ENCODE measurements at places on chromosomes 4 and X.

GRCh38 chr4:187390646-187391045 is 604.9 kb upstream of the ZFP42 start:
- no peak for DNase-seq

DNA sequence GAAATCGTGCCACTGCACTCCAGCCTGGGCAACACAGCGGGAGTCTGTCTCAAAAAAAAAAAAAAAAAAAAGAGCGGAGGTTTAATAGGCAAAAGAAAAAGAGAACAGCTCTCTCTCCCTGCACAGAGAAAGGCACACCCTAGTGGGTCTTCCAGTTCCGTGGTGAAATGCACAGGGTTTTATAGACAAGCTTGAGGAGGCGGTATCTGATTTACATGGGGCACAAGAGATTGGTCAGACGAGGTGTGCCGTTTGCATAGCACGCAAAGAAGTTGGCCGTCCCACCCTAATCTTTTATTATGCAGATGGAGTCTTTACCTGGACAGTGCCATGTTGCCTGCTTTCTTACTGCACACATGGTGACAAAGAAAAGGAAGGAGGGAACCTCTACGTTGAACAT is 33.5 kb upstream of the REST start:
- DNase-seq, result no peak

DNA sequence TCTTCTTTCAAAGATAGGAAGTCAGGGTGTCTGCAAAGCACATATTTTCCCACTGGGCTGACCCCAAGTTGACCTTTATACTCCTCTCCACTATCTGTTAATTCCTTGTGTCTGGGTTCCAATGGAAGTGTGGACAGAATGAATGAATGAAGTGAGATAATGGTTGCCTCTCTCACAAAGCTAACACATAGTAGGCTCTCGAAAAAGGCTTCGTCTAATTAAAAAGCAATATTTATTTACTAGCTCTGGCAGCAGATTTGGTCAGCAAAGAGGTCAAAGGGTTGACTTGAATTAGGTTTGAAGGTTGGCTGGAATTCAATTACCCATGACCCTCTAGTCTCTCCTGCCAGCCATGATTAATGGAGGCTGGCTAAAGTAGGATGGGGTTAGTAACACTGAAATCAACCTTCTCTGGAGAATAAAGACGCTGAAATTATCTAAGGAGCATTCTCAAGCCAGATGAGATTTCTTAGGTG is 280.3 kb upstream of the KLF3 start:
- no peak for DNase-seq

GRCh38 chrX:32966821-32967355 is 244.5 kb downstream of the DMD start:
- no peak for DNase-seq

GRCh38 chrX:13649838-13650237 is 3.1 kb upstream of the TCEANC start:
- no peak for DNase-seq

DNA sequence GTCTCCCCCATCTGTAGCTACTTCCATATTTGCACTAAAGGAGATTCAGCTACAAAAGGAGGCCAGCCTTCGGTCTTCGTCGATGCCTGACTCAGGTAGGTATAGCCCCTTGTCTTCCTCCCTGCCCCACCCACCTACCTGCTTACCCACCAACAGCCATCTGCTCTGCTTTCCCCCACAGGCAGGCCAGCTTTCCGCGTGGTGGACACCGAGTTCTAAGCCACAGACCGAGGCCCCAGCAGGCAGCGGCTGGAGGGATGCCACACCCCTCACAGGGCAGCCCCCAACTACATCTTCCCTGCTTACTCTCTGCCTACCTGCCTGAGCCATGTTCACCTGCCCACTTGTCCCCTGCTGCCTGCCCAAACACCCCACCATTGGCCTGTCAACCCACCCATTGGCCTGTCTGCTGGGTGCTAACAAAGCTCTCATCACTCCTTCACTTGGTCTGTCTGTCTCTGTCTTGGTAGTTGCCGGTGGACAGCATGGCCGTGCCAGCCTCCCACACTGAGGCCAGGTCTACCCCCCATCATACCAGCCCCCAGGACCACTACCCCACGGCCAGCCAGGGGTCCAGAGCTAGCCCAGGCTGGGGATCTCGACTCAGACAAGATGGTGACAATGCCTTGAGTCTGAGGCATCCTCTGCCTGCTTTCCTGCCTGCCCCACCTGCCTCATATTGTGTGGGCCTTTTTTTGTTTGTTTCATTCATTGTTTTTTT is 4.1 kb upstream of the USP11 start:
- peak; percentile 20 for DNase-seq

DNA sequence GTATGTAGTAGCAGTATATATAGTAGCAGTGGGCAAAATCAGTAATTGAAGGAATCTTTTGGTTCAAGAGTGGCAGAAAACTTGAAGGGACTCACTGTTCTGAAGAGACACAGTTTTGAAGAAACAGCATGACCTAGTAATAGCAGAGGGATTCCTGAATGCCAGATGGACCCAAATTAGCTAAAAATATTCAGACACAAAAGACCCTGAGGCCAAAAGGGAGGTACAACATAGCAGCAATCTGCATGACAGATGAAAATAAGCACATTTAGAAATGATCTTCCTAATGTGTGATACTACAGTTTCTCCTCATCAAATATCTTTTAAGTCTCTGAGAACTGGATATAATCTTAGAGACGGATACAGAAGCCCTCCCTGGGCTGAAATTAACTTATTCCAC is 536.6 kb downstream of the PPARGC1A start:
- no peak for DNase-seq

- no peak for DNase-seq
Measured at GRCh38 chr4:17597517-17597916, 16.9 kb upstream of the MED28 start.

DNA sequence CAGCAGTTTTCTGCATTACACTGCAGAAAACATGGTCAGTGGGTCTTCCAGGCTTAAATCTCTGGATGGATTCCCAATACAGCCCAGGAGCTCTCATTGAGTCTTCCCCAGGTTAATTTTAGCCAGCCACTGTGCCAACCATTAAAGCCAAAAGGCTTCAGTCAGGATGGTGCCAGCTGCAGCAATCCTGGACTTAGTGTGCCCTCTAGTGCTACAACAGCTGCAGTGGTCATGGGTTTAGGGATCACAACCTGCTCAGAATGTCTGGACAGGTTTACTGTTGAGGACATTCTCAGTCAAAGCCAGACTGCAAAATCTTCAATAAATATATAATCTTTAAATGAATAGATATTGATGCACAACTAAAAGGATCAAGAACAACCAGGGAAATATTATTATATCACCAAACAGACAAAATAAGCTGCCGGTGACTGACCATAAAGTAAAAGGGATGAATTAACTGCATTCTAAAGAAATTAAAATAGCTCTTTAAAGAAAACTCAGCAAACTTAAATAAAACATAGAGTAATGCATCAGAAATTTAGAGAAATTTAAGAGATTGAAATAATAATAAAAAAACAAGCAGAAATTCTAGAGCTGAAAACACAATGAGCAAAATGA is 639.9 kb downstream of the SPOCK3 start:
- DNase-seq, result no peak

- no peak for DNase-seq
Measured at GRCh38 chr4:67718848-67719247, 17.9 kb upstream of the UBA6 start.

DNA sequence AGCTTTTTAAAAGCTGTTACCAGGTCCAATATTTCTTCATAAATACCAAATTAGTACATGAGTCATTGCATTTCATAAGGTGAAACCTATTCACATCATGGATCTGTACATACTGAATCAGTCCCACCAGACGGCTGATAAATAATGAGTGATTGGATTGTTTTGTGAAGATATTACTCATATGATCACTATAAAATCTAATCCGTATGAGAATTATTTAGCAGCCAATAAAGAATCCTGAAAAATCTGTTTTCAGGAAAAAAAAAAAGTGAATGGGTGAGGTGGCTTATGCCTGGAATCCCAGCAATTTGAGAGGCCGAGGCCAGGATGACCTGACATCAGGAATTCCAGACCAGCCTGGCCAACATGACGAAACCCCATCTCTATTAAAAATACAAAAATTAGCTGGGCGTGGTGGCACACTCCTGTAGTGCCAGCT is 438.1 kb downstream of the INPP4B start:
- DNase-seq, result no peak

- peak; percentile 65 for DNase-seq
Measured at GRCh38 chrX:40644821-40645358, 2.5 kb downstream of the CXorf38 start.

- no peak for DNase-seq
Measured at GRCh38 chr4:166662266-166662843, 571.9 kb downstream of the SPOCK3 start.

GRCh38 chr4:163534056-163534455 is 39.6 kb downstream of the TMA16 start:
- no peak for DNase-seq

GRCh38 chr4:178738026-178738425 is 1295.8 kb upstream of the AGA start:
- no peak for DNase-seq

DNA sequence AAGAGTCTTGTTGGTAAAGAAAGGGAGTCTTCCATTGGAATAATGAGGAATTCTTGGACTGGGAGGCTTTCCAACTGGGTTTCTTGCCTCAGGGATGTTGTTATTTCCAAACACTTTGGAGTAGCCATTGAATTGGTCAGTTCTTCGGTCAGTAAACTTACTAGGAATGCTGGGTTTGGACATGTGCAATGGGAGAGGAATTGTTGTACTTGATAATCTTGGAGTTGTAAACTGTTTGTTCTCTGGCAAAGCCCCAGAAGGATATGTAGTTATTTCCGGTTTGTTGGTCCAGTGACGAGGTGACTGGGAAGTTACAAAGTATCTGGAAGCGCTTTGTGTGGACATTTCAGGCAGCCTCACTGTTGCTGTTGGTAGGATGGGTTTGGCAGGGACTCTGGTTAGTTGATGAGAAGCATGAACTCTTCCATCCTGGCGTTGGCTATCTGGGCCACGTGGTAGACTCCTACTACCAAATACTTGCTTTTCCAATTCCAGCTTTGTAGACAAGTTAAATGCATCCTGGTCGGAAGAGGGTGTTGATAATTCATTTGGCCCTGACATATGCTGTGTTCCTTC is 25.9 kb downstream of the MXRA5 start:
- DNase-seq, result no peak

- no peak for DNase-seq
Measured at GRCh38 chr4:38566806-38567398, 97.1 kb upstream of the KLF3 start.

DNA sequence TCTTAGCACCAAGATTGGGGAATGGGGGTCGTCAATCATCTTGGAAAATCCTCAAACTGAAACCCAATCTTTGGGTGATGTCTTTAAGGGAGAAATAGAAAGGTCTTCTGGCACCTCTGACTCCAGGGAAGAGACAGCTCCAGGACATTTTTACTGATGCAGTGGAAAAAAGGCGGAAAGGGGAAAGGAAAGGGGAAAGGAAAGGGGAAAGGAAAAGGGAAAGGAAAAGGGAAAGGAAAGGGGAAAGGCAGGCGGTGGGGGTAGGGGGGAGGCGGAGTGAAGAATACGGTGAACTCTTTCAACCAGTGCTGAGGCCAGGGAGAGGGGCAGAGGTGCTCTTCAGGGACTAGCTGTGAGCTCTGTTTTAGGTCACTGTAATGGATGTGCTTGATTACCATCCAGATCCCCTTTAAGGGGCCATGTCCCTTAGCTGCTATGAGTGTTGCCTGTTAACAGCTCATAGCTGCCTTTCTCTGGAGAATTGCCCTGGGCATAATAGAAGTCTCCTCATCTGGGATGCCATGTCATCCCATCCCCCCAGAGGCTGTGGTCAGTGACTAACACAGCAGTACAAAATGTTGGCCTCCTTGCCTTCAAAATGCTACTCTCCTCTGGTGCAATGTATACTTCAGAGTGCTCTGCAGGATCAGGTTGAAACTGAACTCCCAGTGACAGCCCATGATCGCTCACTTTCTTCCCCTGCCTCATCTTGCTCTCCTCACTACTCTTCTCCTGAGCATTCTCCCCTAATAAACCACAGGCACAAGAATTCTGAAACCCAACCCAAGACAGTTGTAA is 92.4 kb upstream of the AP1S2 start:
- no peak for DNase-seq

GRCh38 chr4:109944591-109944990 is 31.9 kb downstream of the EGF start:
- DNase-seq, result no peak

GRCh38 chr4:84235126-84235944 is 263.8 kb downstream of the NKX6-1 start:
- no peak for DNase-seq

DNA sequence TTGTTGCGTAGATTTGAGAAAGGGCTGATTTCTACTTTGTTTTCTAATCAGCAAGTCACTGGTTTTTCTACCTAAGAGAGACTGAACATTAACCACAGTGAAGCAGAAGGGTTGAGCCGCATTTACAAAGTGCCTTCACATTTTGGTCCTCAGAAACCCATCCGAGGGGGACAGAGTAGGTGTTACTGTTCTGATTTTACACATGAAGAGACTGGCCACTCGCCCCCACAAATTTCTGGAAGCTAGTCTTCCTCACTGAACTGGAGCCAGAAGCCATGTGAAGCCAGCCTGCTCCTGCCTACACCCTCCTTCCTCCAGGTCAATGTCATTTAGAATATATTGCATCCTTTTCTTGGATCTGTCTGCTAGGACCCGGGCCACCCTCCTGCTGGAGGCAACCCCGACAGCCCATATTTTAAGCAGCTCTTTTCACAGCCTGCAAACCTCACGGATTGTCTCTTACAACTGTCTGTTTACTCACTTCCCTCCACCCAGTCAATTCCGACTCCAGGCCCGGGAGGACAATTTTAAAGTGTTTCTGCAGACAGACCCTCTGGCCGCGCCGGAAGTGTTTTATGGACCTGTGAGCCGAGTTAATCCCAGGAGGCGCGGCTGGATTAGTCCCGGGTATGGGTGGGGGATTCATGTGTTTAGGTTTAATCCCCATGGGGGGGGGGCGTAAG is 73.2 kb upstream of the BCOR start:
- DNase-seq, result peak; percentile 52

- DNase-seq, result no peak
Measured at GRCh38 chrX:124895947-124896346, 423.7 kb upstream of the TEX13C start.

- DNase-seq, result no peak
Measured at GRCh38 chr4:111813555-111814140, 331.6 kb upstream of the FAM241A start.

DNA sequence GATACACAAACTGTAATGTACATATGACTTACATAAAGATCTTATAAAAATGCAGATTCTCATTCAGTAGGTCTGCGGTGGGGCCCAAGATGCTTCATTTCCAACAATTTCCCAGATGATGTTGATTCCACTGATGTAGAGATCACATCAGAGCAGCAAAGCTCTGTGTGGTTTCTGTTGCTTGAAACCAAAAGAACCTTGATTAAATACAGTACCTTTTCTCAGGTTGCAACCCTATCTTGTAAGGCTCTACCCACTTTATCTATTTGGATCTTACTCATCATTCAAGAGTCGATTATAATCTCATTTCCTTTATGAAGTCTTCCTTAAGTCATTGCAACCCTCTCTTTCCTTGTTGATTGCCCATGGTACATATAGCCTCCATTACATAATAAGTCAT is 816.8 kb downstream of the RPA4 start:
- DNase-seq, result no peak

DNA sequence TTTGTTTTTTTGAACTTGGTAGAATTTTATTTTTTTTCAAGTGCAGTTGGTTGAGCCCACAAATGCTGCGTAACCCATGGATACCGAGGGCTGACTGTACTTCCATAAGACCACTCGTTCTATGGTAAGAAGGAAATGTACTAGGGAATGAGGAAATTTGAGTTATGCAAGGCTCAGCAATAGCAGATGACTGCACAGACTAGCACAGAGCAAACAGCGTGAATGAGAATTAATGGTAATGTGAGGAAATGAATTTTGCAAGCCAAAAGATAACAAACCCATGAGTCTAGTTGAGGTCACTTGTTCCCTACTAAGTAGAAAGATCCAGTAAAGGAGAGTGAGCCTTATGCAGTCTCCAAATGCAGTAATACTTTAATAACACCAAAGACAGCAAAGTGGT is 17.4 kb downstream of the GSPT2 start:
- no peak for DNase-seq
